ENCODE measurements at places on chromosomes 4 and X.

DNA sequence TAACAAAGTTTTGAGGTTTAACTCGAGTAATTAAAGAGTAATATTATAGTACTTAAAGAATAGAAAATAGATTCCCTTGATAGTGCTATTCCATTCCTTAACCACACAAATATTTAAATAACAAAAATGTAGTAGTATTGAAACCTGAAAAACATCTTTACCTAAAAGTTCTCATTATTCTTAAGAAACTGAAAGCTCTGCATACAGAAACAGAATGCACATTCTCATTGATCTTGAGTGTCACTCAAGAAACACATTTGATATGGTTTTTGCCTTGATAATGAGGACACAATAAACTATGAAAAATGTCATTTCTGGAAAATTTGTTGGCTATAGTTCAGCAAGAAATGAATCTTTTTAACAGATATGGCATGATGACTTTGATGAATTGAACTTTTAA is 268.5 kb downstream of the COL25A1 start:
- no peak for DNase-seq

GRCh38 chr4:108971473-108971872 is 208.6 kb upstream of the ETNPPL start:
- no peak for DNase-seq

DNA sequence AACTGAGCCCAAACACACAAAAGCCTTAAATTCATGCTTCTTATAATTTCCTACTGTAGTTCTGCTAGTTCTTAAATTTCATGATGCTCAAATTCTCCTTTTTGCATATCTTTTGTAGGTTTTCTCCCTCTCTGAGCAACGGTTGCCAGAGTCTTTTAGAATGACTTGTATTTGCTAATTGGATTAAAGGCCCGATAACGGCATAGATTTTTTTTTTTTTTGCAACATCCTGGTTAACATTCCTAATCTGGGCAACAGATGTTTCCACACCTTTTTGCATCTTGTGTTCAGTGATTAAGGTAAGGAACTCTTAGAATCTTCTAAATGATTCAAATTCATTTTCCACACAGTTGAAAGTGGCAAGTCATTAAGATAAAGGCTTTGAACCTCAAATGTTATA is 66.3 kb upstream of the ADGRG2 start:
- no peak for DNase-seq

GRCh38 chr4:156999175-156999517 is 27.5 kb upstream of the PDGFC start:
- no peak for DNase-seq

DNA sequence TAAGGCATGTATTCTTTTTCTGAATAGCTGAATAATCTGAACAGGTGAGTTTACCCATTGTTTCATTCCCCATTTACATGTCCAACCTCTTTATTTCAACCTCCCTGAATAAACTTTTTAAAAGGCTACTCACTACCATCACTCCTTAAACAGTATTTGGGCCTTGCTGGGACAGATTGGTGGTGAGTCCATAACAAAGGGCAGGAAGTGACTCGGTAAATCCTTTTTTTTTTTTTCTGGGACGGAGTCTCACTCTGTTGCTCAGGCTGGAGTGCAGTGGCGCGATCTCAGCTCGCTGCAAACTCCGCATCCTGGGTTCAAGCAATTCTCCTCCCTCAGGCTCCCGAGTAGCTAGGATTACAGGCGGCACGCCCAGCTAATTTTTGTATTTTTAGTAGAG is 23.4 kb upstream of the SEC24B start:
- no peak for DNase-seq

DNA sequence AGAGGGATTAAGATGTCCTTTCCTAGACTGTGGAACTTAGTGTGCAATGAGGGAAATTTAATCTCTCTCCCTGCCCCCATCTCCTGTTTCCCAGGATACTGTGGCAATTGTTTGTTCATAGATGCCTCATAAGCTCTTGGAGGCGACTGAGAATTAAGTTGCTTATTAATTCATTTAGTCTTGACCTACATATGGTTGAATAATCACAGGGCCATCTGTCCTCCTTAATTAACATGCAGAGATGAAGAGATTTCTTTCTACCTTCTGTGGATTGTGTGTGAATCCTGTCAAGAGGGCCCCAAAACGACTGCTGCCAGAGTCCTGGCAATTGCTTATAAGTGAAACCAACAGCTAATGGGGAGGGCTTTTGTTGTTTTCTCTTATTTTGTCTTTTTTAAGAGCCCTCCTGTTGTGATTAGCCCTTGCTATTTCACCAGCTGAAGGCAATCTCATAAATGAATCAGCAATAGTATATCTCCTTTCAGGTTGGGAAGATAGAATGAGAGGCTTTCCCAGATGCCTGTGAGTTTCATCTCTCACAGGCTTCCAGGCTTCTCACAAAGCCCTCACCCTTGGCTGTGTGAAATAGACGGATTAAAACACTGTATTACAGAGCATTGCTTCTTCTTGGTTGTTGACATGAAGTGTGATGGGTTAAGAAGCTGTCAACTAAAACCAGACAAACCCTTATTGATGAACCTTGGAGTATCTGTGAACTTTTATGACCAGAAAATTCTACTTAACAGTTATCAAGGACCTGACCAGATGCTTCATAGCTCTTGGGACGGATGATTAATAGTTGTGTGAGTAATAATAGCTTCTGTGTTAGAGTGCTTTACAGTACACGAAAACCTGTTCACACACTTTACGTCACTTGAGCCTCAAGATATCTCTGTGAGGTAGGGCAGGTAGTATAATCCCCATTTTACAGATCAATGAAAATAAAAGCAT is 58.5 kb downstream of the PGRMC2 start:
- no peak for DNase-seq

GRCh38 chr4:176156656-176157055 is 38.7 kb downstream of the SPATA4 start:
- no peak for DNase-seq

DNA sequence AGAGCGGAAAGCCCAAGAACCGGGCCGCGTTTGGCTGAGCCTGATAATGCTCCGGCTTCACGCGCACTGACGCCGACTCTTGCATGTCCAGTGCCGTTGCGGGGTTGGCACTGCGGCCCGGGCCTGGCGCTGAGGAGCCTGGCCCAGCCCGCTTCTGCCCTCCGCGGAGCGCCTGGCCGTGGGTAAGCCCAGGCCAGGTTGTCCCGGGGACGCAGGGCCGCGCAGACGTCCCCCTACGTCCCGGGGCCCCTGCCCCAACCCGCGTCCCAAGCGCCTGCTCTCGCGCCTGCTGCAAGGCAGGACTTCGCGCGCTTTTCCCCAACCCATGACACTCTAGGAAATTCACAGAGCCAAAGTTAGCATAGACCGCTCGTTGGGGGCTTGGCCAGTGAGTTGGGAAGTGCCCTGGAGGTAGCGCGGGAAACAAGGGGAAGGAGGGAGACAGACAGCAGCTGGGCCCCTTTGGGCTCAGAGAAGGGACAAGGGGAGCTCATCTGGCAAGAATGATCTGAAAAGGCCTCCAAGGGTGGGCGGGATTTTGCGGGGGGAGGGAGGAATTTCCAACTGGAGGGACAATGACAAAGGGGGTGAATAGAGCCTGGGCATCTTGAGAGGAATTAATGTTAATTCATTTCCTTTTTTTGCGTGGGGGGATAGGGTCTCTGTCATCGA is 665 bp upstream of the LRPAP1 start:
- no peak for DNase-seq

GRCh38 chr4:127012549-127012948 is 620.2 kb upstream of the INTU start:
- DNase-seq: no peak

DNA sequence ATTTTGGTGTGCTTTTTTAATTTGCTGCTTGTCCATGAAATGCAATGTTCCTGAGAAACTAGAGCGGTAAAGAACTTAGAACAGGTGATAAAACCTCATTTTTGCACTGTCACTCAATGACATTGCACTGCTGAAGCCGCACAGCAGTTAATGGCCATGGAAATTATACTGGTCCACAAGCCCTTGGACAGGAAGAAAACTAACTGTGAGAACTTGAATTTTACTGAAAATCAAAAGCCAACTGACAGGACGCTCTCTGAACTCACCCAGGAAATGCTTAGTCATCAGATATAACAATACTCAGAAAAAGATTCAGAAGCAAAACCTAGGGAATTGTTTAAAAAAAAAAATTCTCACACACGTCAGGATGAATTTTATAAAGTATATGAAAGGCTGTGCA is 246.4 kb upstream of the SLC7A11 start:
- DNase-seq: no peak

DNA sequence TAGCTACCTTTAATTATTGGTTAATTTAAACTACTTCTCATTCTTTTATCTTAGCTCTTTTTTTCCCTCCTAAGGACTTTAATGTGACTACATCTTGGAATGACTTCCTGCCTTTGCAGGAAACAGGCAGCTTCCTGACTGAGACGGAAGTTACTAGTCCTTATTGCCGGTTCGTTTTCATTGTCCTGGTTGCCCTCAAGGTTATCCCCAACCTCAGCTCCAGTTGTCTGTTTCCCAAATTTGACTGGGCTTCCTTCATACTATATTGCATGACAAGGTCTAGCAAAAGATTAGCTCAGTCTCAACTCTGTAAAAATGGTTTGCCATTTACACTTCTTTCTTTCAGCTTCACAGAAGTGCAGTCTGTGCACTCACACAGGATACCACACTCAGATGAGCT is 109.9 kb upstream of the DDX53 start:
- no peak for DNase-seq

- DNase-seq: no peak
Observed at GRCh38 chrX:45823536-45823935, 622.9 kb upstream of the DIPK2B start.

DNA sequence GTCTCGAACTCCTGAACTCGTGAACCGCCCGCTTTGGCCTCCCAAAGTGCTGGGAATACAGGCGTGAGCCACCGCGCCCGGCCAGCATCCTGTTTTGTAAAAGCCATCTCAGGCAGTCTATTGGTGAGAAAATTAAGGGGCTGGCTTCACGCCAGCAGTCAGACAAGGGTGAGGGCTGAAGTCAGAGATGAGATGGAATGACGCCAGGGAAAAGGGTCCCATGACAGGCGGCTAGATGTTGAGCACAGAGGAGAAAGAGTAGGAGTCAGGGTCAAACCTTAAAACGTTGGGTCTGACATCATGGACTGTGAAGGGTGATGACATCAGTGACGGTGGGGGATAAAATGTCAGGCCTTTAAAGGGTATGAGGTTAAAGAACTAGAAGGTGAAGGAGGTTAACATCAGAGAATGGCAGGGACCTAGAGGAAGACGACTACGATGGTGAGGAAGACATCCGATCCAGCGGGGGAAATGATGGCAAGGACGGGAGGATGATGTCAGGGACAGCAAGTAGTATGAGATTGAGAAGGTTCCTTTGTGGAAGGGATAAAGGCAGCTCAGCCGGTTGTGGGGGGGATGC is 504 bp upstream of the RBM3 start:
- no peak for DNase-seq

- no peak for DNase-seq
Observed at GRCh38 chr4:86185659-86186058, 174.2 kb downstream of the MAPK10 start.

DNA sequence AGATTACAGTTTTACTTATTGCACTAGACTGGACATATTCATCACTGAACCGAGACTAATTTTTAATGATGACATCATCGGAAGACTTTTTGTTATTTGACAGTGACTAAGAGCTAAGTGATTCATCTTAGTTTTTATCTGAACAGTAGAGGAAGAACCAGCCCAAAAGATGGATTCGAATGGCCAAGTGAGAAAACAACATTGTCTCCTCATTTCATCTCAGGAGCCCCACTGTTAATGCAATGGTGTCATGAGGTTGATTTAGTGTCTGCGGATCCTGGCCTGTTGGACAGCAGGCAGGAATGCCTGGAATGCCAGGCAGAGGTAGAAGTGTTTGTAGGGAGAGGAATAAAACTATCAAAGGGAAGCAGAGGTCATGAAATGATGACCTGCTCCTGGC is 37.8 kb upstream of the HPF1 start:
- DNase-seq: no peak

DNA sequence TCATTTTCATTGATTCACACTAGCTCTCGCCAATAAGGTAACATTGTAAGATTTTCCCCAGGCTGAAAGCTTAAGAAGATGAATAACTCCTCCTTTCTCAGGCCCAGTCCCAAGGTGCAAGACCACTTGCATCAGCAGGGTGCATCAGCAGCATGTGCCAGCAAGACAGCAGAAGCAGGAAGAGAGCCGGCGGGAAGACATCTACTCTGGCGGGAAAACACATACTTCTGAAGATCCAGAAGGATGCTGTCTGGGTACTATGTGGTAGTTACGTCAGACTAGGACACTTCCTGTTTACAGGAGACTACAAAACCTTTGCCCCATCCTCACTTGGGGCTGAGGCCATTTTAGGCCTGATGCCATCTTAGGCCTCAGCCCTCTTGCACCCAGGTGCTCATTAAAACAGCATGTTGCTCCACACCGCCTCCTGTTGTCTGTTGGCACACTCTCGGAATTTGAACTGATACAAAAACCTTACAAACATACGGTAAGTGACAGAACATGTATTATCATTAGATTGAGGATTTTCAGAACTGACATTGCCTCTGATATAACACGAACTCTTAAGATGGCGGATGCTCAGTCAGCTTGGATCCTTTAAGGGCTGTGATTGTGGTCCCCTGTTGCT is 886.5 kb upstream of the EPHA5 start:
- DNase-seq: no peak

DNA sequence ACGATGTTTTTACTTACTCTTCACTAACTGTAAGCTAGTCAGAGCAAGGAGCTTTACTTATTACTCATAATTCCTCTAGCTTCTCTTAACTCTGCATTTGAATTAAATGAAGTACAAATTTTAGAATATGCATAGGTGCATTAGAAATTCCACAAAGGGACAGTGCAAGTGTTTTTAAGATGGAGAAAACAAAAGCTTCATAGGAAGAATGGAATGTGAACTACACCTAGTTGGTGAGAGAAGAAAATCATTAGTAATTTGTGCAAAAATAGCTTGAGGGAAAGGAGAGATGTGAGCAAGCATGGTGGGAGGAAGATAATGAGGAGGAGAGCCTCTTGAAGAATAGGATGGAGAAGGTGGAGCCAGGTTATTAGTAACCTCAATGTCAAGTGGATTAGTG is 77.5 kb upstream of the SMARCA5 start:
- no peak for DNase-seq

DNA sequence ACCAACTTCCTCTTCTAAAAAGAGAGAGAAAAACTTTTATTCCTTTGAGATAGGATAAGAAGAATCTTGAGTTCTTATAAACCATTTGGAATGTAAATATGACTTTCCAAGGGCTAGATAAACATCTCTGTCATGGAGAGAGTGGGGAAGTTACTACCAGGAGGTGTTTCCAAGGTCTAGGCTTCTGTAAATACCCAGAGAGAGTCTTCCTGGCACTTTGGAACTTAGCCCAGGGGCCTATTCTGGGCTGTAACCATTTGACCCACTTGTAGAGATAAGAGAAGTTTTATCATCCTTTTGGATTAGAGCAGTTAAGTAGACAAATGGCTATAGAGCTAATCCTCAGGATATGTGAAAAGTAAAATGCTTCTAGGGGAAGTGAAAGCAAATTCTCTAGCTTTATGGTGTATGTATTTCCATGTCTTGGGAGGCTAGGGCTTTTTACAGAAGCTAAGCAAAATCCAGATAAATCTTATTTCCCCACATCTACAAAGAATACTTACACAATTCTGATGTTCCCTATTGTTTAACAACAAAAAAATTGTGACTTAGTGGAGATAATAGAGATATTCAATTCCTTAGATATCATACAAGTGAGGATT is 51.1 kb downstream of the MCUB start:
- no peak for DNase-seq

All from CD4-positive, alpha-beta T cell treated with Interleukin-4 for 1 hour (primary cell).